AG04450 (cell line): ENCODE measurements at places on chromosomes 1 and 21. TPM values are rescaled to one million over a fixed set of nuclear protein-coding genes. Genes with fewer than 3 reads are reported as not detected.
A peak's percentile ranks its signal among the peaks of the same experiment; 100 is the strongest.

GRCh38 chr21:46020581-46020980, 39.0 kb downstream of the COL6A1 start:
- no peak for DNase-seq

DNA sequence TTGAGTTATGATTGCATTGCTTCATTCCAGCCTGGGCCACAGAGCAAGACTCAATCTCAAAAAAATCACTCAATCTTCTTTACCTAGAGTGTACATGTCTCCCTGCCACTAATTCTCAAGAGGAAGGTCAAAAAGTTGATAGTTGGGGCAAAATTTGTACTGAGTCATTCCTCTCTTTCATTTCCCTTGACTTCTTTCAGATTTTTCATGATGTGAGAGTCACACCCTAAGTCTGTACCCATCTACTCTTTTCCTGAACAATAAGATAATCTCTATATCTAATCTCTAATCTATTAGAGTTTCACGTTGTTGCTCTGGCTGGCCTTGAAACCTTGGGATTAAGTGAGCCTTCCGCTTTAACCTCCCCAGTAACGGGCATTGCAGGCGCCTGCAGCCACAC, 1.1 kb upstream of the BRDT start:
- DNase-seq, result no peak

DNA sequence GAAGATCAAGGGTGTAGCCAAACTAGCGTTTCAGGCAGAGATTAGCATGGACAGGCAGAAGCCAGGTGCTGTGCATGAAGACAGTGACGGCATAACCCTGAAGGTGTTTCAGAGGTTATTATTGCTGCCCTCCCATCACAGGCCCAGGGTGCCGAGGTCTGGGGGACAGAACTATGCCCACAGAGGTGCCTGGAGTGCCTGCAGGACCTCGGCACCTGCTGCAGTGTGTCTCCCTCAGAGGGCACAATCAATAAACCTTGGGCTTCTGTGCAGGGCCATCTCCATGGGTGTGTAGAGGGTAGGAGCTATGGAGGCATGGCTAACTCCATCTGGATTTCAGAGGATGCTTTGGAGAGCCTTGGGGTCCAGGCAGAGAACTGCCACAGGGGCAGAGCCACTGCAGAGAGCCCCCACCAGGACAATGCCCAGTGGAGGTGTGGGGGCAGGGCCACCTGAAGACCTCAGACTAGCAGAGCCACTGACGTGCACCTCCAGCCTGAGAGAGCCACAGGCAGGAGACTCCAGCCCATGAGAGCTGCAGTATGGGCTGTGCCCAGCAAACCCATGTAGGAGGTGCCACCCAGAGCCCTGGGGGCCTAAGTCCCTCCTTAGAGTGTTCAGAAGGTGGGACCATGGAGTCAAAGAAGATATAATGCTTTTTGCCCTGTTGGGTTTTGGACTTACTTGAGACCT, 5.7 kb upstream of the ABCG1 start:
- no peak for DNase-seq

DNA sequence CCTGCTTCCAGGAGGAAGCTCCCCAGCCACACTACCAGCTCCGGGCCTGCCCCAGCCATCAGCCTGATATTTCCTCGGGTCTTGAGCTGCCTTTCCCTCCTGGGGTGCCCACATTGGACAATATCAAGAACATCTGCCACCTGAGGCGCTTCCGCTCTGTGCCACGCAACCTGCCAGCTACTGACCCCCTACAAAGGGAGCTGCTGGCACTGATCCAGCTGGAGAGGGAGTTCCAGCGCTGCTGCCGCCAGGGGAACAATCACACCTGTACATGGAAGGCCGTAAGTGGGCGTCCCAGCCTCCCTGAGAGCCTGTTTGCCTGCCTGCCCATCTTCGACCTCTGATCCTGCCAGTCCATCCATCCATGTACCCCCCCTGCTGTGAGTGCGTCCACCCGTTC, 3.6 kb downstream of the ECM1 start:
- no peak for DNase-seq

DNA sequence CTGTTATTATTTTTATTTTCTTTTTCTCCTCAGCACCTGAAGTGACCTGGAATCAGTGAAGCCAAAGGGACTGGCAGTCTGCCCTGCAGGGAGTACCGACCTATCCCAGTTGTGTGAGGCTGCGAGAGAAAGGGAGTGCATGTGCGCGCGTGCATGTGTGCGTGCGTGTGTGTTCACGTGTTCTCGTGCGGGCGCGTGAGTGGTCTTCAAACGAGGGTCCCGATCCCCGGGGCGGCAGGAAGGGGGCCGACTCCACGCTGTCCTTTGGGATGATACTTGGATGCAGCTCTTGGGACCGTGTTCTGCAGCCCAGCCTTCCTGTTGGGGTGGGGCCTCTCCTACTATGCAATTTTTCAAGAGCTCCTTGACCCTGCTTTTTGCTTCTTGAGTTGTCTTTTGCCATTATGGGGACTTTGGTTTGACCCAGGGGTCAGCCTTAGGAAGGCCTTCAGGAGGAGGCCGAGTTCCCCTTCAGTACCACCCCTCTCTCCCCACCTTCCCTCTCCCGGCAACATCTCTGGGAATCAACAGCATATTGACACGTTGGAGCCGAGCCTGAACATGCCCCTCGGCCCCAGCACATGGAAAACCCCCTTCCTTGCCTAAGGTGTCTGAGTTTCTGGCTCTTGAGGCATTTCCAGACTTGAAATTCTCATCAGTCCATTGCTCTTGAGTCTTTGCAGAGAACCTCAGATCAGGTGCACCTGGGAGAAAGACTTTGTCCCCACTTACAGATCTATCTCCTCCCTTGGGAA, 123.3 kb downstream of the PRDM2 start:
- DNase-seq, result no peak

DNA sequence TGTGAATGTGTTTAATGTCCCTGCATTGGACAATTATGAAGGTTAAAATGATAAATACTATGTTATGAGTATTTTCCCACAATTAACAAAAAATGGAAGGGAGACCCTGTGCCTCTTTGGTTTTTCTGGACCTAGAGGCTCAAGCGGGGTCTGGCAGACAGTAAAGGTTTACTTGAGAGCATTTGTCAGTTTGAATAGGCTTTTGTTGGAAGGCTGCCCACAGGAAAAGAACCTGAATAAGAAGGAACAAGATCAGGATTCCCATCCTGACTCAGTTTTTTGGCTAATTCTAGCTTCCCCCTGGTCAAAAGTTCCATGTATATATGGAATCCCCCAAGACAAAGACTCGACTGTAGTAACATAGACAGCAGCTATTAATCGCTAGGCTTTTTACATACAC, 150.9 kb upstream of the JUN start:
- DNase-seq, result no peak

GRCh38 chr1:107430540-107431228, 289.8 kb downstream of the NTNG1 start:
- DNase-seq, result peak; percentile 6

GRCh38 chr1:99877568-99877967, 27.4 kb downstream of the AGL start:
- DNase-seq, result no peak

DNA sequence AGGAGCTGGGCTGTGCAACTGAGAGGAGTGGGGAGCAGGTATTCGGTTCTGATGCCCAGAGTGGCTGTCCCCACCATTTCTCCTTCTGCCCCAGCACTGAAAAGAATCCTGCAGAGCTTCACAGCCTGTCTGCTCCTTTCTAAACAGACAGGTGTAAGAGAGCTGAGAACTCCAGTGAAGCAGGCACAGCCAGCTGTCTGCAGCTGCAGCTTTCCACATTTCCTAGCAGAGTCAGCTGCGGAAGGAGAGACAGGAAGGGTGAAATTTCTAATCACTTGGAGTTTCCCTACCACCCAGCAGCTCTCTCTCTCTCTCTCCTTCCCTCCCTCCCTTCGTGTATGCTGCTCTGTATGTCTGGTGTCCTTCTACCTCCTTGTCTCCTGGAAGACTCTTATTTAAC, 40.5 kb upstream of the GJB5 start:
- no peak for DNase-seq

DNA sequence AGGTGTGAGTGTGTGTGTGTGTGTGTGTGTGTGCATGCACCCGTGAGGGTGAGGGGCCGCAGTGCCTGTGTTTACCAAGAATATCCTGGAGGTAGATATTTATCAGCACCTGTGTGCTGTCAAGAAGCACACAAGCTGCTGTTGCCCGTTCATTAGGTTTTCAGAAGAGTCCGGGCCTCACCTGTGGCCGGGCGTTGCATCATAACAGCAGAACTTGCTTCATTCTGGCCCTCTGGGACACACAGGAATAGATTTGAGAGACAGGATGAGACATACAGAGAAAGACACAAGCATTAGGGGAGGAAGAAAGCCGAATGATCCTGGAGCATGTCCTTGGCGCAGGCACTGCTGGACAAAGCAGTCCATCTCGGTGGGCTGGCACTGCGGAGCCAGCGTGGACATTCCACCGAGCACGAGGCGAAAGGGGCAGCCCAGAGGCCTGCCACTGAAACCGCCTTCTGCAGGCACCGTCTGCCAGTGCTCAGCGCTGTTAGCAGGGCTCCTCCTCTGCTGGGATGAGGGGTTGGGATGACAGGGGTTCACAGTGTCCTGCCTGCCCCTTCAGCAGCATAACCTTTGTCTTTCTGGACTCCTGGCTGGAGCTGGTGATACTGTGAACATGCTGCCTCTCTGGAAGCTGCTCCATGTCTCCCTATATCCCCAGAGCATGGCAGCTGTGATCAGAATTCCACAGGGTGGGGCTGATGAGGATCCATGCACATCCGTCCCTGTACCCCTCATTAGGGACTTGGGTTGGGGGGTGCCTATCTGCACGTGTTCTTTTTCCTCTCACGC, 81.1 kb downstream of the PEX14 start:
- no peak for DNase-seq

DNA sequence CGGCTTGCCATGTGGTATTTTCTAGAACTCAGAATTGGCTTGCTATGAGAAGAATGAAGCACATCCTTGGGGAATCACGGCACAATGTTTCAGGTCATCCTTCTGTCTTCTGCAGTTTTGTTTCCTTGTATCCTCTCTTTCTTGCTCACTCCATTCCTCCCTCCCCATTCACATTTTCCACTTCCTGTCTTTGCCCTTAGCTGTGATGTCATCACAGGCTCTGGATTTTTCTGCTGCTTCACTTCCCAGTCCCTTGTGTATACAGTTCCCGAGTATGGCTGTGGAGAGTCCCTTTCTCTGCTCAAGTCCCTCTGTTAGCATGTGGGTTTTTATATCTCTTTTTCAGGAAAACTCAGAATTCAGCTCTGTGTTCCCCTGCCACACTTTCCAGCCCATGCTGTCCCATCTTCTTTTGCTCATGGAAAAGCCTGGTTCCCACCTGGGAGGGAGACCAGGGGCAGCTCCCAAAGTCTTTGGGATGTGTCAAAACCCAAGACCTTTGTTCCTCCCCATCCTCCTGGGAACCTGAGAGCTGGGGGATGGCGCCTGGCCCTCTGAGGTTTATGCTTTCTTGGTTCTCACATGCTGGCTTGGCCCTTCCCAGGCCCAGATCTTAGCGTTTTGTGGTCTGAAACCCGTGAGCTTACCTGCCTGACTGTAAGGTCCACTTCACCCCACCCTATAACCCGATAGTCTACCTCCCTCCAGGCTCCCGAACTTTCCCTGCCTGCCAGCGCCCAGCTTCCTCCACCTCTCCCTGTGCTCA, 4.8 kb upstream of the RGS16 start:
- DNase-seq, result no peak

DNA sequence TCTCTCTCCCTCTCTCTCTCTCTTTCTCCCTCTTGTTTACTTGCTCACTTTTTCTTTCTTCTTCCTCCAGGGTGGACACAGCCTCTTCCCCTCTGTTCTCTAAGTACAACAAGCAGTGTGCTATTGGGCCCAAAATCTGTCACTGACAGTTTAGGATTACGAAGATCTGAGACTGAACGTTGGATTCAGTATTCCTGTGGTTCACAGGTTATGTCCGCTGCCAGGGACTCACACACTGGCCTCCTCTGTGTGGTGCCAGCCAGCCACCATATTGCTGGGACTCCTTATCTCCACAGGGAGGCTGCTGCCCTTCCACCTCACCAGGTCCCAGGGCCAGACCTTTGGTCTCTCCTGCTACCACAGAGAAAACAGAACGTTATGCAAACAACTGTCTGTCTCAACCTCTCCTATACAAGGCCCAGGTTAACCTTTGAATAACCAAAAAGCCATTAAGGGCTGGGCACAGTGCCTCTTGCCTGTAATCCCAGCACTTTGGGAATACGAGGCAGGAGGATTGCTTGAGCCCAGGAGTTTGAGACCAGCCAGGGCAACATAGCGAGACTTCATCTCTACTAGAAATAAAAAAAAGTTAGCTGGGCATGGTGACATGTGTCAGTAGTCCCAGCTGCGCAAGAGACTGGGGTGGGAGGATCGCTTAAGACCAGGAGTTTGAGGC, 171.9 kb upstream of the RAB4A start:
- no peak for DNase-seq

DNA sequence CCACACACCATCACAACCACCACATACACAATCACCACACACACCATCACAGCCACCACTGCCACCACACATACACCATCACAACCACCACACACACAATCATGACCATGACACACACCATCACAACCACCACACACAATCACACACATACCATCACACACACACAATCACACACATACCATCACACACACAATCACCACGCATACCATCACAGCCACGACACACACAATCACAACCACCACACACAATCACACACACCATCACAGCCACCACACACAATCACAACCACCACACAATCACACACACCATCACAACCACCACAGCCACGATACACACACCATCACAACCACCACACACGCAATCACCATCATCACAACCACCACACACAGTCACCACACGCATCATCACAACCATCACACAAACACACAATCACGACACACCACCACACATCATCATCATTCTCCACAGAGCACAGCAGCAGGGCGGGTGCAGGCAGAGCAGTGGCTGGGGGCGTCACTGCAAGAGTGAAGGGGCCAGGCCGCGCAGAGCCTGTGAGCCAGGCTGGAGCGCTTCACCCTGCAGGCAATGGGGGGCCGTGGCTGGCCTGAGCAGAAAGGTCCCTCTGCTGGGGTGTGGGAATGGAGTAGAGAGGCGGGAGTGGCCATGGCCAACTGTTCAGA, 32.6 kb downstream of the CDCP2 start:
- no peak for DNase-seq

GRCh38 chr1:76294482-76295194, 220.1 kb downstream of the ST6GALNAC3 start:
- DNase-seq, result no peak

- no peak for DNase-seq
Measured at GRCh38 chr1:102838016-102838415, 270.3 kb downstream of the COL11A1 start.

- no peak for DNase-seq
Measured at GRCh38 chr21:38988509-38989378, 183.0 kb downstream of the ETS2 start.

The BGLAP gene
- 0.12 and 0.45 TPM in 2 replicates for polyA plus RNA-seq

The C21orf91 gene
- polyA plus RNA-seq, result 11.2 and 17.5 TPM in 2 replicates

The F13B gene
- polyA plus RNA-seq, result not detected in 2 replicates

The C1orf122 gene
- 26.0 and 30.3 TPM in 2 replicates for polyA plus RNA-seq

The BATF3 gene
- 1.4 and 1.5 TPM in 2 replicates for polyA plus RNA-seq

The C4BPB gene
- polyA plus RNA-seq, result not detected in 2 replicates

The ZBTB8A gene
- polyA plus RNA-seq, result 5.0 and 7.2 TPM in 2 replicates
